ENCODE measurements at places on chromosomes 7 and 10.

GRCh38 chr10:70544431-70545340, 57.9 kb downstream of the PRF1 start:
- DNase-seq, result no peak

GRCh38 chr10:129641982-129642381, 174.9 kb downstream of the MGMT start:
- no peak for DNase-seq

GRCh38 chr10:82874671-82875070, 999.7 kb downstream of the NRG3 start:
- no peak for DNase-seq

DNA sequence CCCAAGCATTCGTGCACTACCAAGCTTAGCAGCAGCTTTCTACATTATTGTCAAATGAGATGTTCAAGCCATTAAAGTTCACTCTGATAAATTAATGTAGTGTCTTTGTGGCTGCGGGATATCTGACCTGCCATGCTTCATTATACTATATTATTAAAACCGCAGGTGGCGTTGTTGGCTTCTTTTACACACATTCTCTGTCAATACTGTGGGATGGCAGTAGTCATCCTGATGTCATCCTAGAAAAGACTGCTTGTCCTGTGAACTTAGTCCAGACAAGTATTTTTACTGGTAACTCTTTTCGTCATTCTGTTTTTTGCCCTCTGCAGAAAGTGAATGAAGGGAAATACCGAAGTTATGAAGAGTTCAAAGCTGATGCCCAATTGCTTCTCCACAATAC, 103.9 kb downstream of the ZMYND11 start:
- DNase-seq, result no peak

DNA sequence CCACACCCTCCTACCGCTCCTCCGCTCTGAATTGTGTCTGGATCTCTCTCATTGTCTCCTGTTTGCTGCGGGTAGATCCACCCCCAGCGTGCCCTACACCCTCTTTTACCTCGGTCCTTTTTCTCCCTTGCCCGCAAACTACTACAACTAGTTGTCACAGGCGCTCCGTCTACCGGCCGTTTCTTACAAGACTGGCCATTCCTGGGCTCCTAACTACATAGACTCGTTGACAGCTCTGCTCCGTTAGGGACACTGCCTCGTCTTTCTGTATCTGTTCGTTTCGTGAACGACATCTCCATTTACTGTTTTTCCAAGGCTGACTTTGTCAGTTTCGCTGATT, 786 bp downstream of the TAF3 start:
- DNase-seq, result no peak

GRCh38 chr10:48803801-48804584, 119.3 kb downstream of the WDFY4 start:
- no peak for DNase-seq

- no peak for DNase-seq
Observed at GRCh38 chr7:128108641-128109423, 77.6 kb upstream of the LRRC4 start.

GRCh38 chr7:99381664-99382075, 7.1 kb downstream of the ARPC1B start:
- DNase-seq, result no peak

DNA sequence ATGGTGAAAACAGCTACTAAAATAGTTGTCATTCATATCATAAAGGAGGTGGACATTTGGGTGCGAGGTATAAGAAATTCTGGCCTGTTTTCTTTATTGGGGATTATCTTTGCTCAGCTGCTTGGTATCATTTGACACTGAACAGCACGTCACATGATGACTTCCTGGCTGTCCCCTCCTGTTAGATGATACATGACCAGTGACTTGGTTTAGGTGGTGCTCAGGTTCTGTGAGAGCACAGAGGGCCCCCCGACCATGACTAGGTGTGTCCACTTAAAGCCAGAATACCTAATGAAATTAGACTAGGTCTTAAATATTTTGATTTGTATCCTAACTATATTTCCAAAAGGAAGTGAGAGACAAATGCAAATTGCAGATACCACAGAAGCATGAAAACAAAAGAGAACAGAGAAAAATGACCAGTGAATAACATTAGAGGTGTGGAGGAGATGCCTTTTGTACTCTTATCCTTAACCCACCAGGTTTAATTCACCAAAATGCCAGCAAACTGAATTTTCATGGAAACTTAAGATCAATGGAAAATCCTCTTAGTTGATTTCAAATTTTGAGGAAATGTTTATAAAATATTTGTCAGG, 50.6 kb upstream of the GJD4 start:
- DNase-seq, result no peak

GRCh38 chr7:71229148-71229547, 97.2 kb downstream of the GALNT17 start:
- no peak for DNase-seq

- DNase-seq, result no peak
Observed at GRCh38 chr10:13651969-13652720, 65.4 kb downstream of the PRPF18 start.

GRCh38 chr7:1641173-1641572, 28.9 kb upstream of the ELFN1 start:
- DNase-seq, result no peak

GRCh38 chr10:21638681-21639080, 104.6 kb downstream of the MLLT10 start:
- DNase-seq, result no peak

DNA sequence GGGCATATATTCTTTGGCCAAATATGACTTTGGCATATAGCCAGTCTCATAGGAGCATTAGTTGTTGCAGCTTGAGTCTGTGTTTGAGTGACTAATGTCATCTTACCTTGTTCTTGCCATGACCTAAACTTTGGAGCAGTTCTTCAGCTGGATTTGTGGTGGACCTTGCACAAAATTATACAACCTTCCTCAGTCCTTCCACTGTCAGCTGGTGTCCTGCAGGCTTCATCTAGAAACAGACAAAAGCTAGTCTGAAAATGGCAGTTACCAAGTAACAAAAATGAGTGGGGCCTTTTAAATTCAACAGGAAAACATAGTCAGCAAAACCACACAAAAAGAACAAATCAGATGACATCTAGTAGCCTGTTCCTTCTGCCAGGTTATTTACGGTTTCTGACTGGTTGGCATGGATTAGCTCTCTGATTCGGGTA, 59.5 kb upstream of the HECTD2 start:
- no peak for DNase-seq

DNA sequence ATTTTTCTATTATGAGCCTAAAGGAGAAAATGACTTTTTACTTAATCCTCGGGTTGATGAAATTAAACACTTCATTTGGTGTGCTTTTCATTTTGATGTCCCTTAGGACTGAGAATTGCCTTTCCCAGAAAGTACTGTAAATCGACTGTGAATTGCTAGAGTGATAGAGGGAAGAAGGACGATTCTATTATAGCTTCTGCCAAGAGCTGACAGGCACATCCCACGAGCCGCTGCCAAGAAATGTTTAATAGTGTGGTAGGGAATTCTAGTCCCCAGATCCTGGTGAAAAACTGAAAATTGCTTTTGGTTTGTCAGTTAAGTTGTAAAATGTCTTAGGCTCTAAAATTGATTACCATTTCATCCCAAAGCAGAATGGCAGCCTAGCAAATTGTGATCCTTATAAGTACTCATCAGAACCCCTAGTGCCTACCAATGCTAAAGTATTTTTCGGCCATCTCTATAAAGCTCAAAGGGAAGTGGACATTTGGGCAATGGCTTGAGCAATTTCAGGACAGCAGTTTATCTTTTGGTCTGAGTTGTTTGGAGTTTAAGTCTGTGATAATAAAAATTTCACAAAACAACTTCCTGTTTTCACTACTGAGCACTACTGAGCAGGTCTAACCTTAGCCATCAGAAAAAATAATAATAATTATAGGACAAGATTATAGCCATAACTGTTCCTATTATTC, 44.6 kb upstream of the HYCC1 start:
- no peak for DNase-seq

GRCh38 chr10:89861584-89862301, 160.4 kb downstream of the KIF20B start:
- DNase-seq, result no peak

DNA sequence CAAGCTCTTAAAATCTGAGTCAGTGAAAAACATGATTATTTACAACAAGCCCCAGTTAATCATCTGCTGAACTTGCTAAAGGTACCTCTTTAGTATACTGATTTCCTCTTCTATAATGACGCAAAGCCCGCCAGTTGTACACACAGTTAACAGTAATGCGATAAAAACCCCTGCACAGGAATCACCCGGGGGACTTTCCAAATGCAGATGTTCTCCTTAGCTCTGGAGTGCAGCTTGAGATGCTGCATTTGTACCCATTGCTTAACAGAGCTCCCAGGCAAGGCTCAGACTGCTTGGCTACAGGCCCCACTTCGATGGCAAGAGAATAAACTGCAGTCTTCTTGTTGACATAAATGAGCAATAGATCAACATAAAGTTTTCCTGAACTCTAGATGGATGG, 279.6 kb upstream of the HGF start:
- DNase-seq, result no peak

DNA sequence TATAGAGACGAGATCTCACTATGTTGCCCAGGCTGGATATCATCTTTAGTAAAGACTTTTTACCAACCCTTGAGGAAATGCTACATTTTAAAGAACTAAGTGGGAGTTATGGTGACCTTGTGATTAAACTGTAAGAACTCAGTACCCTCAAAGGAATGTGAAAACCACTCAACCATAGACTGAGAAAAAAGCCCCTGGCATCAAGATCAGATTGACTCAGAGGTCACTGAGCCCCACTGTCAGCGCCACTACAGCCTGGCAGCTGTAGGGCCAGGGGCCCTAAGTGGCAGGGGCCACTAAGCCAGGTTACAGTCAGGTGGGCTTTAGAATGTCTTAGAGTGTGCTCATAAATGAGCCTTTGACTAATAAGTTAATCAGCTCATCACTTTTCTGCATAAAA, 55.9 kb downstream of the APBB1IP start:
- DNase-seq, result no peak

DNA sequence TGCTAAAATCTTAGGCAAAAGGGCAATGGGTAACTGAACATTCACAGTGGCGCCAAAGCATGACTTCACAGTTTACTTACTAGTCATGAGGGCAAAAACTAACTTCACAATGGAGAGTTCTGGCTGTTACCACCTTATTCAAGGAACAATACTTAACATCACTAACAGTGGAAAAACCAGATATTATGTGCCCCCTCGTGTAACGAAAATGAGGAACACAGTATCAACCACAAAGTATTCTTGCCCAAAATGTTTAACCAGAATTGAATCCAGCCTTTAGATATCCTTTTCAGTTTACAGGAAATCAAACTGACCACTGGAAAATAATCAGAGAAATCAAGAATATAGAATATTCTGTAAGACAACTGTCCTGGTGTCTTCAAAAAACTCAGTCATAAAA, 9.5 kb downstream of the C7orf25 start:
- DNase-seq, result no peak

GRCh38 chr7:93910076-93910994, 4.0 kb downstream of the GNGT1 start:
- no peak for DNase-seq

- no peak for DNase-seq
Observed at GRCh38 chr7:74083928-74084721, 521 bp downstream of the LIMK1 start.

DNA sequence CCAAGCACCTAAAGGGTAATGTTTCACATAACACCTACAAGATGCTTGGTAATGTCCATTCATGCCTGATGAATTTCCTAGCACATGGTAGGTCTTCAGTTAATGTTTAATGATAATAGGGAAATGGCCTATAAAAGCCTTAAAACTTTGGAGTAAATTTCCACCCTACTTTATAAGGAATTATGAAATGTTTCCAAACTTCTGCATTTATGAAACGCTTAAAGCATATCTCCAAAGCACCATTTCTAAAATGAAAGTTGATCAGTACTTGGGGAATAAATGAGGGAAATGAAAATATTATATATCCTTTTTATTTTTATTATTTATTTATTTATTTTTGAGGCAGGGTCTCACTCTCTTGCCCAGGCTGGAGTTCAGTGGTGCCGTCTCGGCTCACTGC, 51.8 kb downstream of the INPP5F start:
- no peak for DNase-seq

DNA sequence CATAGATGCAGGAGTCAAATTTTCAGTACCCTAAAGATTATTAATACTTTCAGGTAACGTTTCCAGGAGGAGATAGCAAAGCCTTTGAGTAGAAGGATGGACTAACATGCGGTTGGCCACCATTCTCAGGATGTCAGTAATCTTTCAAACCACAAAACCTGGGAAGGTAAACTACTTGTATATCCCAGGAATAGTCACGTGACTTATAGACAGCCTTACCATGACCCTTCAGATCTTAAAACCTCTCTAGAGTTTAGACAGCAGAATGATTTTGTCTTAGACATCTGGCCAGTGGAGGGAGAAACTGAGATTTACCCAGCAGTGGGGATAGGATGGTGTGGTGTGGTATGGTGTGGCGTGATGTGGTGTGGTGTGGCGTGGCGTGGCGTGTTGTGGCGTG, 447.8 kb upstream of the GALNT17 start:
- DNase-seq, result no peak

GRCh38 chr10:47146572-47146971, 153.4 kb upstream of the GDF10 start:
- DNase-seq, result no peak

DNA sequence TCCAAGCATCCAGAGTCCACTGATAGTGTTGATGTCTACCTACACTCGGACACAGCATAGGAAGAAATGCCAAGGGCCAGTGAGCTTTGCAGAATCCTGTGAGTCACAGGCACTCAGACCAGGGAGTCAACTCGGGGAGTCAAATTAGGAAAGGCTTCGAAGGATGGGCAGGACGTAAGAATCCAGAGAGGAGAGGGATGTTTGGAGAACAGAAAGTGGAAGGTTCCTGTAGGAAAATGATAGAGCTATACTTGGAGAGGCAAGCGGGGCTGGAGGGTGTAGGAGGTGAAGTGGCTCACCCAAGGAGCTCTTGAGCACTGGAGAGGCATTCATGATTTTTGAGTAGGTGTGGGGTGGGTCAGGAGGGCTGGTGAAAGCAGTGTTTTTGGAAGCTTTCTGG, 3.0 kb downstream of the ZYX start:
- no peak for DNase-seq

DNA sequence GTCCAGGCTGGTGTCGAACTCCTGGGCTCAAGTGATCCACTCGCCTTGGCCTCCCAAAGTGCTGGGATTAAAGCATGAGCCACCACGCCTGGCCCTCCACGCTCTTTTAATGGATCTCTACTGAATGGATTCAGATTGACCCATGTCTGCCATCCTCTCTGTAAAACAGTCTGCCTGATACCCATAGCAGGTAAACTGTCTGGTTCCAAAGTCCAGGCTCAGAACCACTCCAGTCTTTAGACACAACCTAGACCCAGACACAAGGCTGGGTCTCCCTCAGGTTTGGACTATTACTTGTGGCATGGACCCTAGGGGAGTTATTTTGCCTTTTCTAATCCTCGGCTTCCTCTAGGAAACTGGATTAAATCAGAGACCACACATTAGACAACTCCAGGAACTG, 19.1 kb downstream of the HIP1 start:
- no peak for DNase-seq

Data from activated T-cell treated with anti-CD3 and anti-CD28 coated beads, Interleukin-2, amount 50 U/mL, for 4 hours (primary cell).